HCEC 1CT (cell line): ENCODE measurements at places on chromosomes 12 and 14.

- no peak for DNase-seq
Observed at GRCh38 chr14:59241121-59241520, 52.7 kb downstream of the DAAM1 start.

DNA sequence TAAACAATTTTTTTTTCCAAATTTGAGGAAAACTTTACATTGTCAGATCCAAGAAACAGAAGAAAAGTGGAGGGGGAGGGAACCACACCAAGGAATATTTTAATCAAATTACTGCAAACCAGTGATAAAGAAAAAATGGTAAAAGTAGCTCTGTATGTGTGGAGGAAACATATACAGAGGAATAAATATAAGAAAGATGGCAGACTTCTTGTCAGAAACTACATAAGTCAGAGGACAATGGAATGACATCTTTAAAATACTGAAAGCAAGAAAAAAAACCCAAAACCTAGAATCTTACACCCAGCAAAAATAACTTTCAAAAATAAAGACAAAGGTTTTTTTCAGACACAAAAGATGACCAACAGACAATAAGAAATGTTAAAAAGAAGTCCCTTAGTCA lies 10.2 kb upstream of the LLPH start:
- peak; percentile 29 for DNase-seq

DNA sequence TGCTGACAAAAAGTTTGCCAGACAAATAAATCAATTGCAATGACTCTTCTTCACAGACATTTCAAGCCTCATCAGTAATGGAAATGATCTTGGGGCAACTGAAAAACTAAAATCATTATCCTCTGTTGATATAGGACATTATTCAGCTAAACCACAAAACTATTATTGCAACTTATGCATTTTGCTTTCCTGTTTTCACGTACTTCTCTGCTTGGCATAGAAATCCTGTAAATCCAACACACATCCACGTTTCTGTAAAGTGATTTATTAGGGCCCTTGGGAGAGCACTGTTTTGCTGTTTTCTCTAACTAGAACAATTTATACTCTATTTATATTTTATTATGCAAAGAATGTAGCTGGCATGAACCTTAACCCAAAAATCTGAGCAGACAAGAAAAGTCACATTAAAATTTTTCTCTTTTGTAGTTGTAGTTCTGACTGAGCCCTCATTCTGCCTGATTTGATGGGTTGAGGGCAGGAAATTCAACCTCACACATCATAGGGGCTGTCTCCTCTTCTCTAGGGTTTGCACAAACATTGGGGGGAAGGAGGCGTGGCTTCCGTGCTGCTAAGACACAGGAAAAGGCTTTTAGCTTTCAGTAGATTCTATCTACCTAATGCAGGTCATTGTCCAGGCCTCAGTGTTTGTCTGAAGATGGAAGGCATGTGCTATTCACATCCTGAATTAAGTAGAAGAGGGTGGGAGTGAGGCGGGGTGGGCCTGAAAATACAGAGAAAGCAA lies 11.5 kb upstream of the NUP107 start:
- no peak for DNase-seq

- no peak for DNase-seq
Observed at GRCh38 chr14:74917646-74918081, 5.4 kb downstream of the RPS6KL1 start.

- DNase-seq: no peak
Observed at GRCh38 chr12:117052386-117053049, 46.7 kb downstream of the TESC start.

GRCh38 chr12:96985515-96986362 lies 78.7 kb downstream of the NEDD1 start:
- no peak for DNase-seq

GRCh38 chr12:55745361-55746173 lies 2.6 kb downstream of the GDF11 start:
- no peak for DNase-seq

GRCh38 chr12:103640410-103640809 lies 53.3 kb downstream of the STAB2 start:
- no peak for DNase-seq

- no peak for DNase-seq
Observed at GRCh38 chr14:74968811-74969210, 13.4 kb upstream of the PGF start.

GRCh38 chr14:105888151-105888550 lies 361.8 kb downstream of the TMEM121 start:
- DNase-seq: no peak

DNA sequence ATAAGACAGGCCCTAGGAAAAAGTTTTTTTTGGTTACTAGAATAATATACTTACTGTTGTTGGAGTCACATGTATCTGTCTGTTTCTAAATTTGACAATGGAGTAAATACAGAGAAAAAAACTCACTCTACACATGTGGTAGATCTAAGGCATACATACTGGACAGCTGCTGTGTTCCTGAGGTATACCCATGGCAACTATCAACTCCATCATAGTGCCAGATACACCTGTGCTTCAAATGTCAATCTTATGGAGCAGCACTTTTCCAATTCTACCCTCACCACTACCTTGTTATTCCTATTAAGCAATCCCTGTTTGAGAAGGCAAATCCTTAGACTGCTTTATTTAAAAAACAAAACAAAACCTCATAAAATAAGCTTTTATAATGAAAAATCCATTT lies 3.3 kb downstream of the ZCRB1 start:
- no peak for DNase-seq

GRCh38 chr12:78719721-78720120 lies 144.9 kb upstream of the SYT1 start:
- no peak for DNase-seq

DNA sequence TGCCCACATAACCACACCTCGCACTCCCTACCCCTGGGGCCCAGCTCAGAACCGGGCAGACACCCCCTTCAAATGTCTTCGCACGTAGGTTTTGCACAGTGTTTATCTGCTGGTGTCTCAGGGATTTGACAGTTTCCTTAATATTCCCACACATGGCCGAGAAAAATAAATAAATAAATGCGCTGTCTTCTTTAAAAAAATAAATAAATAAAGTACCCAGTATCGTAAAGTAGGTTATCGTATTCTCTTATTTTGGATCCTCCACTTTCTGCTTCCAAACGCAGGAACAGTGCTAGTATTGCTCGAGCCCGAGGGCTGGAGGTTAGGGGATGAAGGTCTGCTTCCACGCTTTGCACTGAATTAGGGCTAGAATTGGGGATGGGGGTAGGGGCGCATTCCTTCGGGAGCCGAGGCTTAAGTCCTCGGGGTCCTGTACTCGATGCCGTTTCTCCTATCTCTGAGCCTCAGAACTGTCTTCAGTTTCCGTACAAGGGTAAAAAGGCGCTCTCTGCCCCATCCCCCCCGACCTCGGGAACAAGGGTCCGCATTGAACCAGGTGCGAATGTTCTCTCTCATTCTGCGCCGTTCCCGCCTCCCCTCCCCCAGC lies 710 bp upstream of the FOS start:
- no peak for DNase-seq

DNA sequence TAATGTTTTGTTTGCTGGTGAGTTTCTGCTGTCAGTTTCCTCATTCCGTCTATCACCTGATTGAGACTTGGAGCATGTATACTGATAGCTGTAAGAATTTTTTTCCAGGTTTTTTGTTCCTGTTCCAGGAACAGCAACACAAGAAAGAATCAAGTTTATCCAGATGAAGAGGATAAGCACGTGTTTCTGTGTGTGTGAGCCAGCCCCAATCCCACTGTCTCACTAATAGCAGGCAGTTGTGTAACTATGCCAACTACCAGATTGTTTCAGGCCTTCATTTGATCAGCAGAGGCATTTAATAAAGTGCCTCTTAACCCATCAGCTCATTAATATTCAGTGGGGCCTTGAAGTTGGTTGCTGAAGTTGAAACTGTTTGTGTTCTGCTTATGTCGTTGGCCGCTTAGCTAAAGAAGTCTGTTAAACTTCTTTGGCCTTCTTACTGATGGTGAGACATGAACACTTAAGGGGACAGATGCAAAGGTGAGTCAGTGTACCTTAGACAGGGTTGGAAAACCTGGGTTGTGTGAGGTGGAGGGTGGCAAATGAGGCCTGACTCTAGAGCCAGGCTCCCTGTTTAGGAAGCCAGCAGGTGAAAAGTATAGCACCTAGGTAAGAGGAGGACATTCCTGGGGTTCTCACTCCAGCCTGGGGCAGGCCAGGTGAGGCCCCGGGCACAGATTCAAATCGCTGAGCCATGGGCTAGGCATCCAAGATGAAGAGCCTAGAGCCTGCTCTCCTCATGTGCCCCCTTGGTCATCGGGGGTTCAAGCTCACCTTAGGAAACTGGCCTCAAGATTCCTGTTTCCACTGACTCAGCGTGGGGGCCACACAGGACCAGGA lies 3.7 kb downstream of the ANKRD13A start:
- no peak for DNase-seq

GRCh38 chr12:93713060-93713459 lies 35.9 kb downstream of the CRADD start:
- no peak for DNase-seq

DNA sequence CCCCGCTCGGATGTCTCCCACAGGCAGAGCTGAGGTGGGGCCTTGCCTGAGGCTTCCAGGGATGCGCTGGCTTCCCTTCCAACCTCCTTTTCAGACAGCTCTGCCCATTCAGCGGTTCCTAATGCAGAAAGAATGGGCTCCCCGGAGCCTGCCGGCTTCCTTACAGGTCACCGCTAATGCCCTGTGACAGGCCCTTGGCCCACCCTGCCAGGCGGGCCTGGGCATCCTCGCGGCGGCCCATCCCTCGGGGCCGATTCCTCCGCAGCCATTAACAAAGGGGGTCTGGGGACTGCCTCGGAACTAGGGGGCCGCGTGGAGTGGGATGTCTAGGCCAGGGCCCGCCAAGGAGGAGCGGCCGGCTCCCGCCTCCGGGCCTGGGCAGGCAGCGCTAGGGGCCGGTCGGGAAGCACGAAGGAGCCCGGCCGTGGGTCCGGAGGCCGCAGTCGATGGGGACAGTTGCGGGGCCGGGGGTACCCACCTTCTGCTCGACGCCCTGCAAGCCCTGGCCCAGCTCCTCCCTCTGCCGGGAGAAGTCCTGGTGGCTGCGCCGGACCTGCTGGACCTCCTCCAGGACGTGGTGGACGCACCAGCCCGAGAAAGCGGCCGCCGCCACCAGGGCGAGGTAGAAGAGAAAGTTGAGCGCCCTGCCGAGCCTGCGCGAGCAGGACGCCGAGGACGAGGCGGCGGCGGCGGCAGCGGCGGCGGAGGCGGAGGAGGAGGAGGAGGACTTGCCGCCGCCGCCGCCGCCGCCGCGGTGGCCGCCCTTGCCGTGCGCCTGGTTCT lies 738 bp downstream of the CKAP4 start:
- DNase-seq: peak; percentile 58

DNA sequence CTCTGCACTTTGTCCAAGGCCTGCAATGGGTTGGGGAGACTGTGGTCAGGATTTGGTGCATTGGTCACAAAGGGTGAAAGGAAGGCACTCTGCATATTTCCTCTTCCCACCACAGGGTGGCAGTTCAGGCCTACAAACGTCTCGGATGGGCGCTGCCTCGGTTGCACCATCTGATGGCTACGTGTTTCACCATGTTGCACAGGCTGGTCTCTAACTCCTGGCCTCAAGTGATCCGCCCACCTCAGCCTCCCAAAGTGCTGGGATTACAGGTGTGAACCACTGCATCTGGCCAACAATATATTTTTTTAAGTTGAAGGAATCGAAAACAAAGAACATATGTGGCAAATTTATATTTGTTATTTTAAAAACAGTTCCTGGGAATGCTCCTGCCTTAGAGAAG lies 35.1 kb downstream of the TMBIM6 start:
- DNase-seq: peak; percentile 68

DNA sequence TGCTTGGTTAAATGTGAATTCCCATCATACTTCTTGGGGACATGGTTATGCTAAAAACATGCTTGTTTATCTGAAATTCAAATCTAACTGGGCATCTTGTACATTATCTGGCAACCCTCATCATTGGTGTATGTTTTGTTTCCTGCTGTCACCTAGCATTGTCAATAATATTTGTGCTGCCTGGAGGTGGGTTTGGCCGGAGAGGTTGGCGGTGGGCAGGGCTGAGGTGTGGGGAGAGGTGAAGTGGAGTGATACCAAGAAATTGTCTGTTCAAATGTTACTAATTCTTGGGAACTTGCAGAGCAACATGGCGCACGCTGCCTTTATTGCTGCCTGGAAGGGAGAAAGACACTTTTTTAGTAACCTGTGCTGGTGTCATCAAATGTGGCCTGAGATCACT lies 280.5 kb downstream of the VRK1 start:
- DNase-seq: no peak

DNA sequence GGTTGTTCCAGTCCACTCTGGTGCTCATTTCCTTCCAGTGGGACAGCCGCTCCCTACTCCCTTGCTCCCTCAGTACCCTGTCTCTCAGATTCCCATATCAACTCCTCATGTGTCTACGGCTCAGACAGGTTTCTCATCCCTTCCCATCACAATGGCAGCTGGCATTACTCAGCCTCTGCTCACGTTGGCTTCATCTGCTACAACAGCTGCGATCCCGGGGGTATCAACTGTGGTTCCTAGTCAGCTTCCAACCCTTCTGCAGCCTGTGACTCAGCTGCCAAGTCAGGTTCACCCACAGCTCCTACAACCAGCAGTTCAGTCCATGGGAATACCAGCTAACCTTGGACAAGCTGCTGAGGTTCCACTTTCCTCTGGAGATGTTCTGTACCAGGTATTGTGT lies 69.9 kb downstream of the RAD52 start:
- peak; percentile 58 for DNase-seq

- peak; percentile 94 for DNase-seq
Observed at GRCh38 chr12:27343255-27344000, 10.8 kb downstream of the BMAL2 start.

DNA sequence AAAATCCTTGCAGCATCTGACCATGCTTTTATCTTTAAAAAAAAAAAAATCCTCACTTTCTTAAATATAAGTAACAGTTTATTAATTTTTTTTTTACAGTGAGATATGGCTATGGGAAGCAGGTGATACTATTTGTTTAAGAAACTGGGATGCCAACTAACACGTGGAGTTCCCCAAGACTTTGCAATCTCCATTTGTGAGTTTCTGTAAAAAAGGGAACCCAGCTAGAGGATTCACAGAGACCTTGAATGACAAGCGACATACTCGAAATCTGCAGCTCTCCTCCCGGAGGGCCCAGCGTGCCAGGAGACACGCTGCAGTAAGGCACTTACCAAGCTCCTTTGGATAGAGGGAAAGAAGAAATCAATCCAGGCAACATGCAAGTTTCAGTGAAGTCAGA lies 30.1 kb downstream of the SLC15A4 start:
- DNase-seq: no peak

DNA sequence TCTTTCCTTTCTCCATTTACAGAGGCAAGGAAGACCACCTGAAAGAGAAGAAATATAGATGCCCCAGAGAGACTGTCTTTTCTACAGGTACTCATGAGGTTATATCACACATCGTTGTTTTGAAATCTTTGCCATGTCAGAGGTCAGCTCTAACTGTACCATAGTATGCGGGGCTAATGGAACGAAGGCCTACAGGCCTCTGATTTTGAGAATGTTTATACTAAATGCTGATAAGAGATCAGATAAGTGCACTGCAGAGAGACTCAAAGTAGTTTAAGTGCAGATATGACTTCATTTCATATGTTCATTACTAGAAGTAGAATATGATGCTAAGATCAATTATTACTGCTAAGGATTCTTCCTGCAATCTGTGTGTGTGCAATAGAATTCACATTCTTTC lies 1005.0 kb downstream of the GALC start:
- no peak for DNase-seq
